ENCODE measurements at places on chromosomes 12 and 14.

- DNase-seq = no peak
Measured at GRCh38 chr14:66601932-66602578, 94.1 kb downstream of the GPHN start.

- DNase-seq = no peak
Measured at GRCh38 chr12:112207397-112207924, 82.1 kb downstream of the TRAFD1 start.

DNA sequence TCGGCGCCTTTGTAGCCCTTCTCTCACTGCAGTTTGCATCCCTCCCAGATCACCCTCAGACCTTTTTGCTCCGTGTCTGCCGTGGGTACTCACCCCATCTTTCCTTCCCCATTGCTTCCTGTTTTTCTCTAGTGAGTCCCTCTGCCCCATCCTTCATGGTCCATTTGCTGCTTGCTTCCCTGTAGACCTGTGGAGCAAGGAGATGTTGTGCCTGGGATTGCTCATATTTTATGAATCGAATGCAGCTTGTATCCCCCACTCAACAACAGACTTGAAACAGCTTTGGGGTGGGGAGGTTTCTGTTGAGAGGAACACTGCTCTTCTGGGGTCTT, 661 bp downstream of the DENR start:
- DNase-seq = no peak

DNA sequence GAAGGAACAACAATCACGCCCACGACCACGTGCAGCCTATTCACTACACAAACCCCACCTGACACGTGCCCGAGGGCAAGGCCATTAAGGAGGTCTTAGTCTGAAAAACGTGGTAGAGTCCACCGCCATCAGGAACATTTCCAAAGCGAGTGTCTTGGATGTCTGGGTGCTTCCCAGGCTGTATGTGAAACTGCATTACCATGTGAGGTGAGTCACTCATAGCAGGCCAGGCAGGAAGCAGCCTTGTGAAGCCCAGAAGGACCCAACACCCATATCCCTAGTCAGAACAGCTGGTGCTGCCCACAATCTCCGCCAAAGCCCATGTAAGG, 3.3 kb upstream of the KRT79 start:
- peak; percentile 73 for DNase-seq

- DNase-seq = no peak
Measured at GRCh38 chr12:4268329-4269181, 5.0 kb upstream of the CCND2 start.

DNA sequence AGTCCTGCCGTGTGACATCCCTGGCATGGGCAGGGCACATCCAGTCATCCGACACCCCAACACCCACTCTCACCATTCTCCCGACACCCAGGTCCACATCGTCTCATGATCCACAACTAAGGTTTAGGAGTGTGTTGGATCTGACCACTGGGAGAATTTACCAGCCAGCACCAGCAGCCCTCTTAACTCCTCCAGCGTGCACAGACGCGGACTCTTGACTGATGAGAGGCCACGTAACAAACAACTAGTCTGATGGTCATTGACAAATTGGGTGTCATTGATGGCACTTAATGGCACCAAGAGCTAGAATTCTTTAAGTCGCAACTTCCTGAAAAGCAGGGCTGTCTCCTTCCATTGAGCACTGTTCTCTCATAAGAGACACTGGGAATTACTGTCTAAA, 203.0 kb upstream of the SFSWAP start:
- DNase-seq = no peak

DNA sequence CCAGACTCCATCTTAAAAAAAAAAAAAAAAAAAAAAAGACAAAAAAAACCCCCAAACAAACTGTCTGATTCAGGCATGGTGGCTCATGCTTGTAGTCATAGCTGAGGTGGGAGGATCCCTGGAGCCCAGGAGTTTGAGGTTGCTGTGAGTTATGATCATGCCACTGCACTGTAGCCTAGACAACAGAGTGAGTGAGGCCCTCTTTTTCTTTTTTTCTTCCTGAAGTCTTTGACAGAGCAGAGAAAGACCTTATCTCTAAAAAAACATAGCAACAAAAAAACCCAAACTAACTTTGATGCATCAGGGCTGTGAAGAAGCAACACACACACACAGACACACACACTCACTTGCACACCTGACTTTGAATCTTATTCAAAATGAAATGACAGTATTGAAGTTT, 7.7 kb upstream of the AMN1 start:
- DNase-seq = peak; percentile 93

GRCh38 chr14:77605392-77605972, 11.0 kb downstream of the SPTLC2 start:
- no peak for DNase-seq

DNA sequence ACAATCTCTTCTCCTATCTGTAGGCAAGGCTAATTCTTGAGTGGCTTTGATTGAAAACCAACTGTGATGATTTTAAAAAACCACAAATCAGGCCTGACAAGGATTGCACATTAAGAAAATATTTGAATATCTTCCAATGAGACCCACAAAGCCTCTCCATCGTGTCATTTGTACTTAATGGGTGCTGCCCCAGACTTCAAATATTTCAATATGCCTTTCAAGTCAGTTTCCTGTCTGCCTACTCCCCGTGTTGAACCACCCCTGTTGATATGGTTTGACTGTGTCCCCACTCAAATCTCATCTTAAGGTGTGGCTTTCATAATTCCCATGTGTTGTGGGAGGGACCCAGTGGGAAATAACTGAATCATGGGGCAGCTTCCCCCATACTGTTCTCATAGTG, 159.7 kb upstream of the EGLN3 start:
- DNase-seq = no peak

GRCh38 chr12:109173443-109174240, 57.3 kb downstream of the ACACB start:
- no peak for DNase-seq

DNA sequence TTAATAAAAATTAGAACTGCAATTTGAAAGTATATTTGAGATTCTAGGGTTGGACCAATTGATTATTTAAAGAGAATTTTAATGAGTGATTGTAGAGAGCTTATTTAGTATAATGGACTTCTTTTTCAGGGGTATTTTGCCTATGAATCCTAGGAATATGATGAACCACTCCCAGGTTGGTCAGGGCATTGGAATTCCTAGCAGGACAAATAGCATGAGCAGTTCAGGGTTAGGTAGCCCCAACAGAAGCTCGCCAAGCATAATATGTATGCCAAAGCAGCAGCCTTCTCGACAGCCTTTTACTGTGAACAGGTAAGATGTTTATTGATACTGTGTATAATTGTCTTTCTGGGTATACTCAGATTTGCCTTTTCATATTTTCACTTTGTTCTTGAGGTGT, 35.9 kb upstream of the KCNMB4 start:
- no peak for DNase-seq

DNA sequence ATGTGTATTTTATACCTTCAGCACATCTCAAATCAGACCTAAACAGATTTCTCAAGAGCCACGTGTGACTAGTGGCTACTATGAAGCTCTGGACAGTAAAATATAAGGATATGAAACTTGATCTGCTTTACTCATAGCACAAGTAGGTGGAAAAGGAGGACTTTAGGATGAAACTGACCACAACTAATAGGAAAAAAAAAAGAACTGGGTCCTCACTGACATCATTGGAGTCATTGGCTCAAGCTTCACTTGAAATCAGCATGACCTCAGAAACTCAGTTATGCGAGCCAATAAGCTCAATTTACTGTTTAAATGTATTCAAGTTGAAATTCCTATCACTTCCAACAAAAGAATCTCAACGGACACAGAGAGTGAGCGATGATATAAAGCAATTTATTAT, 34.1 kb upstream of the CIT start:
- DNase-seq = peak; percentile 69

DNA sequence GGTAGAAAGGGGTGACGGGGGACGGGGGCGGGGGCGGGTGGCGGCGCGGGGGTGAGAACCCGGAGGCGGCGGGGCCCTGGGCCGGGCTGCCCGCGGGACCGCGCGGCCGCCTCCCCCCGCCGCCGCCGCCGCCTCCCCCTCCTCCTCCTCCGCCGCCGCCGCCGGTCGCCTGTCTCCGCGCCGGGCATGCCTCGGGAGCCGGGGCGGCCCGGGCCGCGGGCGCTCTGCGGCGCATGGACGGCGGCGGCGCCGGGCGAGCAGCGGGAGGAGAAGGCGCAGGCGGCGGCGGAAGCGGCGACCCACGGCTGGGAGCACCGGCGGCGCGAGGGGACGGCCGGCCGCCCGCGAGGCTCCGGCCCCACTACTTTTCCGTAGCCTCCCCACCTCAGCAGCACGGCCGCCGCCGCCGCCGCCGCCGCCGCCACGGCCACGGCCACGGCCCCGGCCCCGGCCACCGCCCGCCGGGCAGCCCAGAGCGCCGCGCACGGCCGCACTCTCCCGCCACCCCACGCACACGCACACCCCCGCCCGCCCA, at the start of gene NPAS3:
TSS of gene NPAS3 (plus strand) at position 161 of the 535 bp plus-strand sequence.
- no peak for DNase-seq

DNA sequence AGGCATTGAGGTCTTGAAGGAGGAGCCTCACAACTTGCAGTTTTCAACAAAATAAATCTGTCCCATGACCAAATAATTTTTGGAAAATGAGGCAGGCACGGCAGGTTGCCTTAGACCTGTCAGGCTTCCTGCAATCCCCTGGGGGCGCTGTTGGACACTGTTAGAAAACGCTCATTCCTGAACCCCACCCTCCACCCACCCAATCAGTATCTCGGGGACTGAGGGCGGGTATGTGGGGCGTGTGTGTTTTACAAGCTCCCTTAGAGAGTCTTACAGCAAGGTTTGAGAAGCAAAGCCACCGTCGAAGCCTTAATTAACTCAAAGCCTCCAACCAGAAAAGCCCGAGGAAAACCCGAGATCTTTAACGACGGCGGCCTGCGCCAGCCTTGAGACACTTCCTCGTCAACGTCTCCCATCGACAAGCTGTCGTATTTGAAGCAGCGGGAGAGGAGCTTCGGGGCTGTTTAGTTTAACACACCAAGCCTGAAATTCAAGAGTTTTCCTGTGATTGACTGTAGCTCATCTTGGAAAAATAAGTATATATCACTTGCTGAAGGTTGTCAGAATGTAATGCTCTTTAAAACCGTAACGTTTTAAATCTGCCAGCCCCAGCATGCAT, 123.0 kb downstream of the GLT1D1 start:
- no peak for DNase-seq

DNA sequence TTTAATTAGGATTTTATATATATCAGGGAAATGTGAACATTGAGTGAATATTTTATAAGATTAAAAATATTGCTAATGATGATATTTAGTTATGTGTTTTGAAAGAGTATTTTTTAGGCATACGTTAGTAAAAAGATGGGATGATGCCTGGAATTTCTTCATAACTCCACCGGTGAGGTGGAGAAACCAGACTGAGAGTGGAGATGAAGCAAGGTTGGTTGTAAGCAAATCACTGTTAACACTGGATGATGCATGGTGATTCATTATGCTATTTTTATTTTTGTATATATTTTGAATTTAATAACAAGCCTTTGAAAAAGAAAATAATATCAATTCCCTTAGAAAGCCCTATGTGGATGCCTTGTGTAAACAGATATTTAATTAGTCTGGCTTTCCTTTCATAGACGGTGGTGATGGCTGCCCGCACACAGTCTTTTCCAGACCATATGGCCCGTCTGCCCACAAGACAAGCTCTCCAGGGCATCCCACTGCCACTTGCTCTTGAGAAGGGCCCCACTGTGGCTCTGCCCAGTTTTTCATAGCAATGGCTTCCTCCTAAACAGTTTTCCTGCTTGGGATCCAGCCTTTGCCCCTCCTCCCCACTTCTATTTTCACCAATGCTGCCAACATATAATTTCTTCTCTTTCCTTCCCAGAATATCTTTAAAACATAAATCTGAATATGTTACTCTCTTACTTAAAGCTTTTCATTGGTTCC, 95.4 kb downstream of the HELB start:
- DNase-seq = no peak

- DNase-seq = no peak
Measured at GRCh38 chr14:104328607-104329006, 190.2 kb downstream of the KIF26A start.

GRCh38 chr12:45125997-45126396, 75.1 kb upstream of the DBX2 start:
- no peak for DNase-seq

DNA sequence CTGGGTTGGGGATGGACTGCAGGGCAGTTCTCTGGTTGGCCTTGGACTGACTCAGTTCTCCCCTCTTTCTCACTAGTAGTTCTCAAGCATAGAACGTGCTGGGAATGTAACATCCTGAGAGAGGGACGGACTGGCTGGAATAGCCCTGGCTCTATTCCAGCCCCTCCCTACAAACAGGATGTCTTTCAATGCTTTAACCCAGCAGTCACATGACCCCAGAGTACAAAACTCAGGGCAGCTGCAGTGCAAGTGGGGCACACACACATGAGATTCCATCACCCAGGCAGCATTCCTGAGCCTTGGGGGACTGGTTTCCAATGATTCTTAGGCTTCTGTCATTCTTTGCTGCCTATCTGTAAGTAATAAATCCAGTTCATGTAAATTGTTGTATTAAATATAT, 1.6 kb upstream of the ACOT6 start:
- no peak for DNase-seq

- peak; percentile 42 for DNase-seq
Measured at GRCh38 chr12:44015333-44015941, 179.6 kb downstream of the TMEM117 start.

- no peak for DNase-seq
Measured at GRCh38 chr12:27705263-27705662, 5.4 kb upstream of the MRPS35 start.

DNA sequence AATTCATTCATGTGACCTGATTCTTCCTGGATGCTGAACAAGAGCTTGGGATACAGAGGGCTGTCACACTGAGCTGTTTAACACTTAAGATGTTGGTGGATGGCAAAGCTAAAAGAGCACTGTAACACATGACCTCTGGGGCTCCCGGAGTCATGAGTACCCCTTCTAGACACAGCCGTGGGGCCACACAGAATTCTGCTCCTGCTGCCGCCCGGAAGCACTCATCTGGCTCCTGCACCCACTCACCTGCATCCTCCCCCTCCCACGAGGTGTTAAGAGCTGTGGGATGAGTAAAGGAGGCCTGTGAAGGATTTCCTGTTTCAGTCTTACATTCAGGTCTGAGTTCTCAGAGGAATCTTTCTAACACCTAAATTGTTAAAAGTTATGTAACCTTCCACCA, 78.0 kb upstream of the SSTR1 start:
- DNase-seq = no peak

DNA sequence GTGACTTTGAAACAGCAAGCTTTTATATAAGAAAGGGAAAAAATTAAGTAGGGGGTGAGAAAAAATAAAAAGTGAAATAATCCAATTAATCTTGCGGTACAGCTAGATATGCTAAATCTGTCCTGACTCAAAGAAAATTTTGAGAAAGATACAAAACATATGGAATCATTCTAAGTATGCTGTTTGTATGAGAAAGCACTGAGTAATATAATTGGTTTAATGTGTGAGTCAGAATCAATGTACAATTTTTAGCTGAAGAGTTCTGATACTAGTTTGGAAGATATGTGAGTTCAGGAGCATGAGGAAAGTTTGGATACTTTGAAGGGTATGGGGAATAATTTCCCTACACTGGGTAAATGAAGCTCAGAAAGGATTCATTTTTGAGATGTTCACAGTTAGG, 190.9 kb upstream of the RASSF8 start:
- peak; percentile 53 for DNase-seq
